ENCODE measurements at places on chromosomes 16 and 17.

DNA sequence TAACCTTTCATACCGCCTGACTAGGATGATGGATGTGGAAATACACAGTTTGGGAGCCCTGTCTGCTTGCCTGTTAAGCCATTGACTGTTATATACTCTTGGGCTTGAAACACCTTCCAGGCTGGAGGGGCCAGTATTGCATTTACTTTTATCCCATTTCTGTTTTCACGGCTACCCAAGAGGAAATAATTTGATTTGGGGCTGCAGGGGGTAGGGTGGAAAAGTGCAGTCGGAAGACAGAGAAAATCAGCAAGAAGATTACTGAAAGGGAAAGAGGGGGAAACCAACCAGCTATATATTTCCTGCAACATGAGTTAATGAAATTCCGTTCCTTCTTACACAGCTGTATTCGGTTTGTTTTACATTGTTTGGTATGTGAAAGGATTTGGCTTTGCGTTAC lies 202.5 kb downstream of the CDH13 start:
- DNase-seq, result no peak

DNA sequence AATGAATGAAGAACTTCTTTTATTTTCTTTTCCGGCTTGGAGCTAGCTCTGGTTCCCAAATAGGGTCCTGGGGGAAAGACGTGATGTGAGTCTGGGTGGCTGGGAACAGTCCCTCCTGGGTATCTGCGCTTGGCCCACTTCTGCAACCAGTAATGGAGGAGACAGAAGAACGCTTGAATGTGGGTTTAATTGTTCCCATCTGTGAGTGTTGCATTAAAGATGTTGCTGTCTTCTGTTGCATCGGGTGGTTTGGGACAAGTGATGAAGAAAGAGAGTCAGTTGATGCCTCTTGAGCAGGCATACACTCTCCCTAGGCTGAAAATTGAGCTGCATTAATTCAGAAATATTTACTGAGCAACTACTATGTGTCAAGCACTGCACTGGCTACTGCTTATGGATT lies 511.1 kb downstream of the CDH13 start:
- no peak for DNase-seq

DNA sequence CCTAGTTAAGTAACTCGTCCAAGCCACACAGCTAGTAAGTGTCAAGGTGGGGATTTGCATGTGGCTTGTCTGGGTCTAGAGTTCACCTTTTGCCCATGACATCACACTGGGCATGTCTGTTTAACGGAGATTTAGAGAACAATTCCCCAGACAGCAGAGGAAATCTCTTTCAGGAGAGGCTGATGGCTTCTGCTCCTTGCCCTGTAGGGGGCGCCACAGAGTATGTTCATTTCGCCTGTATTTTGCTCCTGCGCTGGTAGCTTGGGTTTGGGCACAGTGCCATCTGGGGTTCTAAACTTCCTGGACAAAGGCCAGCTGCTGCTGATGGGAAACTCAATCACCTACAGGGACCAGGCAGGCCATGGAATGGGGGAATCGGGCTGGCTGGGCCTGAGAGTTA lies 20.4 kb downstream of the OTOA start:
- no peak for DNase-seq

GRCh38 chr16:89145406-89146161 lies 26.0 kb upstream of the CDH15 start:
- DNase-seq, result no peak

GRCh38 chr16:3032624-3033023 lies 4.1 kb downstream of the BICDL2 start:
- DNase-seq, result no peak

DNA sequence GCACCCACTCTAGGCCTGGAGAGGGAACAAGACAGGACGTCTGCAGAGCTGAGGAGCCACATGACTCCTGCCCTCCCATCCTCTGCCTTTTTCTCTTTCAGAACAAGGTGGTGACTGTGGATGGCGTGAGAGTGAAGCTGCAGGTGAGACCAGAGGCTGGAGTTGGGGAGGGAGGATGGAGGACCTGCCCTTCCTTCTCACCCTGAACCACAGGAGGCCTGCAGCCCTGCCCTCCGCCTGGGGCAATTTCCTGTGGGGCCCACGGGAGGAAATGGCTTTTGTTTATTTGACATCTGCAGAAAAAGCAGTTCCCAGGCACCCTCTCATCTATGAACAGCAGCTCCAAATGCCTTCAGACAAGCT lies 5.1 kb downstream of the RAB37 start:
- no peak for DNase-seq

GRCh38 chr16:54203384-54203783 lies 83.2 kb downstream of the IRX3 start:
- no peak for DNase-seq

GRCh38 chr17:53891726-53892125 lies 69.0 kb downstream of the KIF2B start:
- no peak for DNase-seq

- no peak for DNase-seq
These were observed 8.9 kb downstream of the FBXO47 start for GRCh38 chr17:38958326-38958725.

DNA sequence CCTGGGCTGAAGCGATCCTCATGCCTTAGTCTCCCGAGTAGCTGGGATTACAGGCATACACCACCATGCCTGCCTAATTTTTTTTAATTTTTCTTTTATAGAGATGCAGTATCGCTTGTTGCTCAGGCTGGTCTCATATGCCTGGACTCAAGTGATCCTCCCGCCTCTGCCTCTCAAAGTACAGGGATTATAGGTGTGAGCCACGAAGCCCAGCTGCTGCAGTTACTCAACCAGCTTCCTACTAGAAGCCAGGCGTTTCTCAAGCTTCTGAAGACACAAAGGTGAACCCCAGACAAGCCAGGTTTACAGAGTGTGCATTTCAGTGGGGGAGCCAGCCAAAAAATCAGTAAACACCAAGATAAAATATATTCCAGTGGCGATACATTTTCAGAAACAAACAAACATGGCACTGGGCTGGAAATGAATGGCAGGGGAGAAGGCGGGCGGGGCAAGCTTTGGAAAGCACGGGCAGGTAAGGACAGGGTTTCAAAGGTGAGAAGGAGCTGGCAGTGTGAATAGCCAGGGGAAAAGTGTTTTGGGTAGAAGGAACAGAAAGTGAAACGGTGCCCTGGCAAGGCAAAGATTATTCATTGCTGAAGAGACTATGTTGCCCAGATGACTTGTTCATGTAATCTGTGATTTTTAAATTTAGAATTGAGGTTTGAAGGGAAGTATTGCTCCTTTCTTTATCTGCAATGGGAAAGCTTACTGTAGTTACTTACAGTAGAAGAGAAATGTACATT lies 471.1 kb downstream of the WWOX start:
- DNase-seq, result no peak

GRCh38 chr17:14805348-14805747 lies 459.8 kb downstream of the PMP22 start:
- no peak for DNase-seq

DNA sequence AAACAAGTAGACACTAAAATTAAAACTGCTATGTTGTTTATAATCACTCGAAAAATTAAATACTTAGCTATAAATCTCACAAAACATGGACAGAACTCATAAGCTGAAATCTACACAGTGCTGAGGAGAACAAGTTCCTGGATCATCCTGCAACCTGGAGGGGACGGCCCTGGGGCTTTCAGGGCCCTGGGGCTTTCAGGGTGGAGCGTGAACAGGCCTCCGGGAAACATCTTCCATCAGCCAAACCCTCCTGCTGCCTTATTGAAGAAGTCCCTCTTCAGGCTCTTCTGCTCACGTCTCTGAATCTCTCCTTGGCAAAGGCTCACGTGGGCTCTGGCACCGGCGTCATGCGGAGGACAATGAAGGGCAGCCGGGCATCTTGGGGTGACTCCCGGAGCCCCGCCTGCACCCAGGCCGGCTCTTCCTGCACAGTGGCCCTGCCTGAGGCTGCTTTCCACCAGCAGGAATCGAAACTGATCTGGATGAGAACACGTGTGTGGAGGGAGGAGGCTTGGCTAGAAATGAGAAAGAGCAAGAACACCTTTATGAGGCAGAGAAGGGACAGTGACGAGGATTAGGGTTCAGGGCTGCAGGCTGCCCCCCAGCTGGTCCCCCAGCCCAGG lies 127.3 kb downstream of the CDRT15L2 start:
- DNase-seq, result no peak

DNA sequence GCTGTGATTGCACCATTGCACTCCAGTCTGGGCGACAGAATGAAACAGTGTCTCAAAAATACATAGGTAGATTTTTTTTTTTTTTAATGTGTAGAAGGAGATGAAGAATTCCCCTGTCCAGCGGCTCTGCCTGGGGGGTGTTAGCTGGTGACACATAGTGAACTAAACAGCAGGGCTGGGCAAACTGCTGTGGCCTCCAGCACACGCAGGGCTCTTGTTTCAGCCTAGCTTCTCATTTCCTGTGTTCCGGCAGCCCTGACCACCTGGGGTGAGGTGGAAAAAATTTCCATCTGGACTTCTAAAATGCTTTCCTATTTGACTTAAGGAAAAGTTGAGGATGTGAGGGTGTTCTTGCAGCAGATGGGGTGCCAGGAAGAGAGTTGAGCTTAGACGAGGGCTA lies 33.3 kb upstream of the RGS9 start:
- DNase-seq, result no peak

GRCh38 chr17:77182205-77183172 lies 41.7 kb downstream of the SEC14L1 start:
- DNase-seq, result no peak

DNA sequence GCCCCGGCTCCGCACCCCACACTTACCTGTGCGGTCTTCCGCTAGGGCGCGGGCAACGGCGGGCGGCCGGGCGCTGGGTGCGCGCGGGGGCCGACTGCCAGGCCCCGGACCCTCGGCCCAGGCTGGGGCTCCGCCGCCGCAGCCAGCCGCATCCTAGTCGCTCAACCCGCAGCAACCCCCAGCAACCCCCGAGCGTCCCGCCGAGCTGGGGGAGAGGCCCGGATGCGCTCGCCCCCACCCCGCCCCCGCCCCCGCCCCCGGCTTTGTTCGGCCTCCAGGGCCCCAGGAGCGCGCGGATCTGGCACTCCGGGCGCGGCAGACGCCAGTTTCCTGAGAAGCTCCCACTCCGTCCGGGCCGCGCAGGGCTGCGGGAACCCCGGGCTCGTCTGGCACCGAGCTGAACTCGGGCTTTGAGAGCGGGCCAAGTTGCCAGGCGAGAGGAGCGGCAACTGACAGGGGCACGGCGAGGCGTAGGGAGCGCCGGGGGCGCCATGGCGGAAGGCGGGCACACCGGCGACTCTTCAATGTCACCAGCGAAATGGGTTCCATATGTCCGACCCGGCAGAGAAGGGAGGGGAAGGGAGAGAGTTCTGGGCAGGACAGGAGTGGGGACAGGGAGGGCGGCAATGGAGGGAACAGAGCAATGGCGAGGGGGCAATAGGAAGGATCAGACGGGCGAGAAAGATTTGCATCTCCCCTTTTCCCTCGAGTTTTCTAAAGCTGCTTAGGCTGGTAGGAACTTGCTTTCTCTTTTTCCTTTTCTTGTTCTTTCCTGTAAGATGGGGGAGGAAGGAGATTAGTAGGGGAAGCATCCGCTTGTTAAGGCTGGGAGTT lies 13.7 kb downstream of the HOXB4 start:
- DNase-seq, result no peak

DNA sequence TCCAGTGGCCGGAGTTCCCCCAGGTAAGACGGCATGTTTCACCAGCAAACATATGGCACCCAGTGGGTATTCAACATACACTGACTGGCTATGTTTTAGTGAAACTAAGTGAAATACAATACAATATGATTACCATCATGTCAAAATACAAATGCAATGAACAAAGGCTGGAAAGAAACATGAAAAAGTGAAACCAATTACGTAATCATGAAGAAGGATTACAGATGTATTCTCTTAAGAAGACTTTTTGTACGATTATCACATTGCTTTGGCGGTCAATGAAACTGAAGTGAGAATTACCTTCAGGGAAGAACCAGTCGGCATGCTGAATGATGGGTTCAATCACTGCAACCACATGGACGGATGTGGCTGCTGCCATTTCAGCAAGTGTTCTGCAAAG lies 71.7 kb downstream of the ARHGAP17 start:
- no peak for DNase-seq

DNA sequence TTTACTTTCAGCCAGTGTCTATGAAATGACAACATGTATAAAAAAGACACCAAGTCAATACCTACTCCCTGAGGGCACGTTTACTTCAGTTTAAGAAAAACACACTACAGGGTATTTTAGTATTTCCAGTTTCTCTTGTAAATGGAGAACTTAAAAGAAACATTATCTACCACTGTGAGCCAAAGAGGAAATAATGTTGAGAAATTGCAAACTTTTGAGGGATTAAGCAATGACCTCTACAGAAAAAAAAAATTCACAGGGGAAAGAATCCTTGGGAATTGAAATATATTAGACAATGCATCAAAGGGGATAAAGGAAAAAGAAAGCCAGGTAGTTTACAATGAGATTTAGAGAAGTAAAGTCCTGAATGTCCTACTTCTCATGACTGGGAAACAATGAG lies 126.0 kb downstream of the KCNJ2 start:
- DNase-seq, result no peak

DNA sequence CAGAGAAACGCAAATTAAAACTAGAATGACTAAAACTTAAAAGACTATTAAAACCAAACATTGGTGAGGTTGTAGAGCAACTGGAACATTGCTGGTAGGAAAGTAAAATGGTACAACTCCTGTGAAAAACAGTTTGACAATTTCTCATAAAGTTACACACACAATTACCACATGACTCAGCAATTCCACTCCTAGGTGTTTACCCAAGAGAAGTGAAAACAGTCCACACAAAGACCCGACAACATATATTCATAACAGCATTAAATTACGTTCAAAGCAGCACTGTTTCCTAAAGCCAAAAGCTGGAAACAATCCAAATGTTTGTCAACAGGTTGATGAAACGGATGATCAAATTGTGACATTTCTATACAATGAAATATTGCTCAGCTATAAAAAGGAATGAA lies 26.5 kb upstream of the ALOX12 start:
- no peak for DNase-seq

DNA sequence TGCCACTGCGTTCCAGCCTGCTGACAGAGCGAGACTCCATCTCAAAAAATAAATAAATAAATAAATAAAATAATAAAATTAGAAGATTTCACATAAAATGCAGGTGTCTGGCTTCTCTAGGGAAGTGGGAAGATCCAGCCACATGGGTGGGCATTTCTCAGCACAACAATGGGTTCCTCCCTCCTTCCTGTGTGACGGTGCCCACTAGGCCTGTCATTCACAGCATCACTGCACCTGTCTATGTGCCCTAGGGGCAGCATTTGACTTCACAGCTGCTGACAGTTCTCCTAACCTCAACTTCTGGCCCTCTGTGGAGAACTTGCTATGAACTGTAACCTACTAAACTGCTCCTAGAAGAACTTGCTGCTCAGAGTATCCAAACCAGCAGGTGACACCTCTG lies 3.0 kb downstream of the ABHD15 start:
- DNase-seq, result no peak
